ENCODE measurements at places on chromosomes 4 and X.

DNA sequence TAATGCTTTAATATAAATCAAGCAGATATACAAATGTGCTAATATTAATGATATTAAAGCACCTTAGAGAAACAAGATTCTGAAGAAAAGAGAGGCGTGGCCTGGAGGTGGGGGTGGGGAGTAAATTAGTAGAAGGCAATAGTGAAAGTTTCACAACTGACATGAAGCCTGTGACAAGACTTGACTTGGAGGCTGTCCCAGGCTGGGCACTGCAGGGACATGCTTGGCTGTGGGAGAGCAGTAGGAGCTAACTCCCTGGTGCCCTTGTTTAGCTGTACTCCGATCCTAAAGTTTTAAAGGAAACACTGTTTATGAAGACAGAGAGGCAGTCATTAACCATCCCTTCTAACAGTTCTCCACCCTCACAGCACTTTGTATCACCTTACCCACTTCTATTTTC is 239.0 kb upstream of the MAB21L2 start:
- DNase-seq: no peak

GRCh38 chrX:150450519-150451177 is 87.5 kb downstream of the MAMLD1 start:
- no peak for DNase-seq

DNA sequence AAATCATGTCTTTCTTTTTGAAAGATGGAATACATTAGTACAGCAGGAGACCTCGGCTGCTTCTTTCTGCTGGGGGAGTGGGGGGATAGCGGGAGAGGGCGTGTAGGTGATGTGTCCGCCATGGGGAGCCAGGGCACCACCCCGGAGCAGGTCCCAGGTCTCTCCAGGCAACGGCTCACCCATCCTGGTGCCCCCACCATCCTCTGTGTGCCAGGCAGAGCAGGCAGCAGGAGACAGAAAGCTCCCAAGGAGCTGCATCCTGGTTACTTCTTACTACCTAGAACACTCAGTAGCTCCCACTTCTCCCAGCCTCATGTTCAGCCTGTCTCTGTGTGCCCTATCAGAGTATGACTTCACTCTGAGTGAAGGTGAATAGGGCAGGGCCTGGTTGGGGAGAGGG is 23.6 kb downstream of the TNIP2 start:
- DNase-seq: no peak

DNA sequence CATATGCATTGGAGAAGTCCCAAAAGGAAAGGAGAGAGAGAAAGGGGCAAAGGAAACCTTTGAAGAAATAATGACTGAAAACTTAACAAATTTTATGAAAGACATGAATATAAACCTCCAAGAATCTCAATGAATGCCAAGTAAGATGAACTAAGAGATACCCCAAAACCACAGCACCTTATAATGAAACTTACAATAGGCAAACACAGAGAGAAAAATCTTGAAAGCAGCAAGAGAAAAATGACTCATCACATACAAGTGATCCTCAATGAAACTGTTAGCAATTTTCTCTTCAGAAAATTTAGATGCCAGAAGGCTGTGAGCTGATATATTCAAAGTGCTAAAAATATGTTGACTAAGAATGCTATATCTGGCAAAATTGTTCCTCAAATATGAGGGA is 10.1 kb downstream of the SMIM10L2A start:
- DNase-seq: no peak

GRCh38 chr4:126986828-126987227 is 645.9 kb upstream of the INTU start:
- DNase-seq: peak; percentile 22

DNA sequence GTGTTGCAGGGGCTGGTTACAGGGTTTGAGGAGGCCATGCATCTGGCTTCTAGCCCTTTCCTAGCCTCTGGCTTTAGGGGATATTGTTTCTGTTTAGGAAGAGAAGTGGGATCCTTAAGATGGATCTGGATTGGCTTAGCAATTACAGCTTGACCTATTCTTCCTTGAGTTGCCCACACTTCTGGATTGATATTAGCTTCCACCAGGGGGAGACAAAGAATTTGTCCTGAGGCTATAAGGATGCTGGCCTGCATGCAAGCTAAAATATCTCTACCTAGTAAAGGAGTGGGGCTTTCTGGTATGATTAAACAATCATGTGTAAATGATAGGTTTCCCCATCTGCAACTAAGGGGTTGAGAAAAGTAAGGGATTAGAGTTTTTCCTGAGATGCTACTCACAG is 117.2 kb downstream of the TEX13C start:
- DNase-seq: peak; percentile 0

GRCh38 chrX:39903343-39903742 is 194.4 kb downstream of the BCOR start:
- no peak for DNase-seq

DNA sequence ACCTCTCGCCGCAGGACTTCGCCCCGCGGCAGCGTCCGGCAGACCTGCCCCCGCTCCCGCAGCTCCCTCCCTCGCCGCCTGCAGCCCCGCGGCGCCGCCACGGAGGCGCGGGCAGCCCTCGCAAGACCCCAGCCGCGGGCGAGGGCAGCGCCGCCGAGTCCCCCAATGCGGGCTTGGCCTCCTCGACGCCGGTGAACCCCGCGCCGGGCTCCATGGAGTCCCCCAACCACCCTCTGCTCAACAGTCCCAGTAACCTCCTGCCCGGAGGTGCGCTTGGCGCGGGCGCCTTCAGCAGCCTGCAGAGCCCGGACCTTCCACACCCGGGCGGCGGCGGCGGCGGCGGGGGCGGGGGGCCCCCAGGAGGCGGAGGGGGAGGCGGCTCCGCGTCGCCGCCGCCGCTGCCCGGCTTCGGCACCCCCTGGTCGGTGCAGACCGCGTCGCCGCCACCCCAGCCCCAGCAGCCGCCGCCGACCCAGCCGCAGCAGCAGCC is 1.2 kb downstream of the CPEB2 start:
- DNase-seq: no peak

DNA sequence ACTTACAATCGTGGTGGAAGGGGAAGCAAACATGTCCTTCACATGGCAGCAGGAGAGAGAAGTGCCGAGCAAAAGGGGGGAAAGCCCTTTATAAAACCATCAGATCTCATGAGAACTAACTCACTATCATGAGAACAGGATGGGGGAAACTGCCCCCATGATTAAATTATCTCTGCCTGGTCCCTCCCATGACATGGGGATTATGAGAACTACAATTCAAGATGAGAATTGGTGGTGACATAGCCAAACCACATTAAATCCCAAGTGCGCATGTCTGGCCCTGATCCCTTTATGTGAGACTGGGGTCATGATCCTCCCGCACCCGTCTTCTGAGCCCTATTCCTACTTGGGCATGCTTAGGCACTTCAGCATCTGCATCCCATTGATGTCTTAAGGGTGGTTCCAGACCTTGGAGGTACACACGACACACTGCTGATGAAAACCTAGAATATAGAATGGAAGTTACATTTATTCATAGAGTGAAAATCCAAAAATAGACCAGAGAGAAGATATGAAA is 116.0 kb downstream of the PTTG2 start:
- DNase-seq: no peak

- DNase-seq: no peak
Measured at GRCh38 chr4:40736910-40737309, 12.8 kb upstream of the NSUN7 start.

DNA sequence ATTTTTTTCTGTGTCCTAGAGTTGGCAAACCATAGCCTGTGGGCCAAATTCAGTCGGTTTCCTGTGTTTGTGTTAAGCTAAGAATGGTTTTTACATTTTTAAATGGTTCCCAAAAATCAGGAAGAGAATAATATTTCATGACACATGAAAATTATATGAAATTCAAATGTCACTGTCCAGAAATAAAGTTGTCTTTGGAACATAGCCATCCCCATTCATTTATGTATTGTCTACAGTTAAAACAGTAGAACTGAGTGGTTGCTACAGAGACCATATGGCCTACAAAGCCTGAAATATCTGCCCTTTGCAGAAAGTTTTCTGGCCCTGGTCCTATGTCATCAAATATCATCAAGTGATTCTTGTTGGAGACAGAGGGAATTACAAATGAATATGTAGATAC is 15.5 kb downstream of the FRMPD4 start:
- no peak for DNase-seq

GRCh38 chr4:145730026-145730425 is 50.1 kb downstream of the C4orf51 start:
- no peak for DNase-seq

GRCh38 chr4:10003666-10004065 is 17.6 kb downstream of the SLC2A9 start:
- DNase-seq: no peak

- DNase-seq: no peak
Measured at GRCh38 chr4:70712604-70713452, 8.9 kb upstream of the RUFY3 start.

- no peak for DNase-seq
Measured at GRCh38 chr4:176377780-176378179, 58.0 kb downstream of the SPCS3 start.

DNA sequence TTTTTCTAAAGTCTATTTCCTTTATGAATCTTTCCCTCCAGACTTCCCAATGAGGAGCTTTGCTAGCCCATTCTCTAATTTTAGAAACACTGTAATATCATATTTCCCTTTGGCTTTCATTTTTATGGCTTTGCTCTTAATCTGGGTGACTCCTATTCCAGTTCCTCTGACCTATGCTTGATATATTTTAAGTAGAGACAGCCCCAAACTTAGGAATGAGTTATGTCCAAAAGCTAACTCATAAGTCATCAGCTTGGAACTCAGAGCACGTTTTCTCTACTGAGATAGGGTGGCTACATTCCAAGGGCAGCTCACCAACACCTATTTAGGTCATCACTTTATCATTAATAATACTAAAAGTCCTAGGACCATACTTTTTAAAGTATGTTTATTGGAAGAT is 77.8 kb downstream of the OR13H1 start:
- no peak for DNase-seq

DNA sequence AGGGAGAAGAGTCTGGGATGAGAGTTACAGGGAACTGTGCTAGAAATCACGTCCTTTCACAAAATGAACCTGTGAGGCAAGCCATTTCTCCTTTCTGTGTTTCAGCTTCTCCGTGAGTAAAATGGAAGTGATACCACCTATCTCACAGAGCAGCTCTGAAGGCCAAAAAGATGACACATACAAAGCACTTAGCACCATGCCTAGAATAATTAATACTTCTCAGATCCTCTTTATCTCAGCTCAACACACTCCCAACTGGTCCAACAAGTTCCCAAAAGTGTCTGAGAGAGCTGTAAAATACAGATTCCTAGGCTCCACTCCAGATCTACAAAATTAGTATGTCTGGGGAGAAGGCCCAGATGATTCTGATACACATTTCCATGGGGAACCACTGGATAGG is 38.3 kb downstream of the LHFPL1 start:
- DNase-seq: no peak

GRCh38 chr4:110792036-110792435 is 169.2 kb upstream of the PITX2 start:
- DNase-seq: no peak

DNA sequence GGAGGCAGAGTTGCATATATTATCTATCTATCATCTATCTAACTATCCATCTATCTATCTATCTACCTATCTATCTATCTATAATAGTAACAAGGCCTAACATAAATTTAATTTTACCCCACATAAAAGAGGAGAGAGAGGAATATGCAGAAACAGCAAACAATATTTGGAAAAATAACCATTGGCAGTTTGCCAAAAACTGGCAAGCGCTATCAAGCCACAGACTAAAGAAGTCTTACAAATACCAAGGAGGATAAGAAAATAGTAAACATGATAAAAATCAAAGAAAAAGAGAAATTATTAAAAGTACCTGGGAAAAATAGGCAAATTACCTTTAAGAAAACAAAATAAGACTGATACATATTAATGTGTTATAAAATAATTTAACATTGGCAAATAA is 230.8 kb downstream of the CPXCR1 start:
- DNase-seq: no peak

- no peak for DNase-seq
Measured at GRCh38 chrX:151695583-151696340, 504 bp downstream of the PRRG3 start.

GRCh38 chr4:80407246-80407645 is 71.7 kb downstream of the CFAP299 start:
- peak; percentile 11 for DNase-seq

DNA sequence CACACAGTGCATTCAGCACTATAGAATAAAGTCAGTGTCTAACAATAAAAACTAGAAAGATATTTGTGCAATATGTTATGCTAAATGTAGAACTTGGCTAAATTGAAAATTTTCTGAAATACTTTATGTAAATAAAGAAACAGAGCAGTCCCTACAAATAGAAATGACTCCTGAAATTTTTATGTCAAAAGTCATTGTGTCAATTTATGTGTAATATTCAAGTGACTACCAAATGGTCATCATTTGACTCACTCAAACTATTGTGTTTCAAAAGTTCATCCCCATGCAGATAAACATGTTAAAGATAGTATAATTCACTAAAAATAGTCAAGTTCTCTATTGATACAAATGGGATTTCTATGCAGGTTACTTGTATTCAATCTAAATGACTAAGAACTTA is 17.9 kb downstream of the LRBA start:
- no peak for DNase-seq

GRCh38 chr4:57689693-57690205 is 579.6 kb upstream of the IGFBP7 start:
- DNase-seq: no peak

GRCh38 chr4:29066861-29067260 is 1653.3 kb upstream of the PCDH7 start:
- no peak for DNase-seq

GRCh38 chr4:14151101-14151500 is 523.6 kb upstream of the BOD1L1 start:
- no peak for DNase-seq

DNA sequence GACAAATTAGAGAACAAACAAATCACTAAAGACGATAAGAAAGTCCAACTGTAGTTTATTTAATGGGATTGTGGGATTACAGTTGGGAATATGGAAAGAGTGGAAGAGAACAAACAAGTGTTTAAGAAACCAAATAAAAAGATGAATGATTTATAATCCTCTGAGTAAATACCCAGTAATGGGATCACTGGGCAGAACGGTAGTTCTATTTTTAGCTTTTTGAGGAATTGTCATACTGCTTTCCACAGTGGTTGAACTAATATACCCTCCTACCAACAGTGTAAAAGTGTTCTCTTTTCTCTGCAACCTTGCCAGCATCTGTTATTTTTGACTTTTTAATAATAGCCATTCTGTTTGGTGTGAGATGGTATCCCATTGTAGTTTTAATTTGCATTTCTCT is 15.0 kb downstream of the C4orf51 start:
- DNase-seq: no peak

DNA sequence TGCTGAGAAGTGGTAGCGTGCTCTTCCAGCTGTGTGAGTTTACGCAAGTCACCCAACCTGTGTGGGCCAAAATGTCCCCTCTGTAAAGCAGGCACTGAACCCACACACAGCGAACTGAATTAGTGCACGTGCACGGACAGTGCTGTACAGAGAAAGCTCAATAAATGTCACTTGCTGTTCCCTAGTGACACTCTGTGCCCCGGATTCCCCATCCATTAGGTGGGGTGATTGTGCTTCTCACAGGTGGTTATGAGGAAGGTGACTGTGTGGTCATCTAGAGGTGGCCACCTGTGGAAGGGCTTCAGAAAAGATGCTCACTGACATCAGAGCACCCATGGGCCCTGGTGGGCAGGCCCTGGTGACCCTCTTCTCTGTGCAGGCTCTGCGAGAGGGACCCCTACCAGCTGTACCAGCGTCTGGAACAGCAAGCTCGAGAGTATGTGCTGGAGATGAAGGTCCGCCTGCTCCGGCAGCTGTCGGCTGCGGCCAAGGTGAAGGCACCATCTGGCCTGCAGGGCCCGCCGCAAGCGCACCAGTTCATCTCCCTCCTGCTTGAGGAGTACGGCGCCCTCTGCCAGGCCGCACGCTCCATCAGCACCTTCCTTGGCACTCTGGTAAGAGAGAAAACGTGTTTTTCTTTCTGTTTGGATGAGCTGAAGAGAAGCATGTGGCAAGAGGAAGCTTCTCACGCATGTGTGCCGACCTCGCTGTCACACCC is 94.3 kb downstream of the FAM193A start:
- DNase-seq: no peak
